ENCODE measurements at places on chromosomes 6 and 20. TPM values are rescaled to one million over a fixed set of nuclear protein-coding genes. Genes with fewer than 3 reads are reported as not detected.

The HMGCLL1 gene
- not detected for total RNA-seq

The BPIFB1 gene
- total RNA-seq = not detected

The PRELID3B gene
- total RNA-seq = 28.7 TPM

The GPX6 gene
- total RNA-seq = not detected

The PRSS16 gene
- total RNA-seq = not detected

The GJE1 gene
- total RNA-seq = not detected

The BTNL2 gene
- not detected for total RNA-seq

- DNase-seq = peak; percentile 23
These were observed 507.8 kb upstream of the CITED2 start for GRCh38 chr6:139882234-139882633.

The CCN5 gene
- 266 TPM for total RNA-seq

DNA sequence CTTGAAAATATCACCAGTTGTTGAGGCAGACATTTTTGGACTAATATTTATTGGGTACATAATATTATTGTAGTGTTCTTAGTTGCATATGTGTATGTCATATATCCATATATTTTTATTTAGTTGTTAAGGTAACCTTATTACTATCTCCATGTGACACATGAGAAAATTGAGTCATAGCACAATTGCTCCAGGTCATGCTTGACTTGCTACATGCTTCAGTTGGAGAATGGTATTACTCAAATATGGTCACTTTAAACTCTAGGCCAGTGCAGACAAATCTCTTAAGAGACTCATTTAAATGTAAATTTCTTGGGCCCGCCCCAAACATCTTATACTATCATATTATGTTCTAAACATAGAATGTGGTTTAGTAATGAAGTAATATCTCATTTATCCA is 246.1 kb downstream of the RIMS1 start:
- no peak for DNase-seq

GRCh38 chr6:77181749-77182148 is 281.5 kb downstream of the HTR1B start:
- DNase-seq = no peak

The JPH2 gene
- total RNA-seq = under 0.01 TPM
